ENCODE measurements at places on chromosomes 12 and 14. TPM values are rescaled to one million over a fixed set of nuclear protein-coding genes. Genes with fewer than 3 reads are reported as not detected.

Gene KIAA0586
- total RNA-seq, result 24.1 TPM

Gene PRH2
- total RNA-seq, result 0.28 TPM

Gene GPR65
- under 0.01 TPM for total RNA-seq

Gene MDM1
- total RNA-seq, result 10.5 TPM

Gene FOXG1
- total RNA-seq, result under 0.01 TPM

Gene ANO4
- total RNA-seq, result 2.0 TPM

Gene RILPL1
- 7.7 TPM for total RNA-seq

Gene TNS2
- total RNA-seq, result 6.9 TPM

Gene CCDC38
- total RNA-seq, result not detected

Gene PWP1
- total RNA-seq, result 130 TPM

Gene GARIN6
- not detected for total RNA-seq

Gene AQP2
- total RNA-seq, result not detected

Gene SYNDIG1L
- total RNA-seq, result not detected

Gene BICDL1
- total RNA-seq, result 0.46 TPM

Gene XRCC3
- total RNA-seq, result 11.4 TPM
